Posterior vena cava (tissue), 2 donors: ENCODE measurements at places on chromosomes 16 and 17.

DNA sequence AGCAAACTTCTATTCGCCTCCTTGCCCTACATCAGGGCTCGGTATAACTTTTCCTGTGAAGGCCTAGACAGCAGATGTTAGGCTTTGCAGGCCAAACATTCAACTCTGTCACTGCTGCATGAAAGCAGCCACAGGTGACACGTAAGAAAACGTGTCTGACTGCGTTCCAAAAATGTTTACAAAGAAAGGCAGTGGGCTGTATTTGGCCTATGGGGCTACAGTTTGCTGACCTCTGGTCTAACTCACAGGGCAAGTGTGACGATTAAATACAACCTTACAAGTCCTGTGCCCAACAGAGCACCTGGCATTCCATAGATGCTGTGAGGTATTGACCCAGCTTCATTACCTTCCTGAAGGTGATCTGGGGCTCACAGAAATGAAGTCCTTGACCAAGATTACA lies 79.4 kb downstream of the USP31 start:
- DNase-seq = no peak

DNA sequence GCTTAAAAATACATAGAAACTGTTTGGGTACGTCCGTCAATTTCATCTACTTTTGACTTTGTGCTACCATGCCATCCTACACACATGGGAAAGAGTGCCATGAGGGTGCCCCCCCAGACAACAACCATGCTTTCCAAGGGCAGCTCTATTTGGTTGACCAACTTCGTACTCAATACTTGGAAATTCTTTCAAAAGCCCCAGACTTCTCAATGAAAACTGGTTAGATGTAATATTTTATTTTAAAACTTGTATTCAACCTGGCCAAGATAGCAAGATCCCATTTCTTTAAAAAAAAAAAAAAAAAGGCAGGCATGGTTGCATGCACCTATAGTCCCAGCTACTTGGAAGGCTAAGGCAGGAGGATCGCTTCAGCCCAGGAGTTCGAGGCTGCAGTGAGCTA lies 98.4 kb downstream of the PARN start:
- DNase-seq = no peak

DNA sequence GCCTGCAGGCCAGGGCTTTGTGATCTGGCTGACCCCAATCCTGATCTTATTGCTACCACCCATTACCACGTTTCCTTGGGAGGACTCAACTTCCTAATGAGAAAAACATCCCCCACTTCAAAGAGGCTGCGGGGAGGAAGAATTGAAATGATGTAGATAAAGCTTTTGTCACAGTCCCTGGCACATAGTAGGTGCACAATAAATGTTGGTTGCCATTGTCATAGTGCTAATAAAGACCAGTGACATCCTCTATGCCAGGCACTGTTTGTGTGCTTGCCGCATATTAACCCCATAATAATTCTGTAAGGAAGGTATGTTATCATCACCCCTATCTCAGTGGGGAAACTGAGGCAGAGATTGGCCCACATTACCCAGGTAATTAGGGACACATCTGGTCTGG lies 22.4 kb downstream of the WNT3 start:
- no peak for DNase-seq

DNA sequence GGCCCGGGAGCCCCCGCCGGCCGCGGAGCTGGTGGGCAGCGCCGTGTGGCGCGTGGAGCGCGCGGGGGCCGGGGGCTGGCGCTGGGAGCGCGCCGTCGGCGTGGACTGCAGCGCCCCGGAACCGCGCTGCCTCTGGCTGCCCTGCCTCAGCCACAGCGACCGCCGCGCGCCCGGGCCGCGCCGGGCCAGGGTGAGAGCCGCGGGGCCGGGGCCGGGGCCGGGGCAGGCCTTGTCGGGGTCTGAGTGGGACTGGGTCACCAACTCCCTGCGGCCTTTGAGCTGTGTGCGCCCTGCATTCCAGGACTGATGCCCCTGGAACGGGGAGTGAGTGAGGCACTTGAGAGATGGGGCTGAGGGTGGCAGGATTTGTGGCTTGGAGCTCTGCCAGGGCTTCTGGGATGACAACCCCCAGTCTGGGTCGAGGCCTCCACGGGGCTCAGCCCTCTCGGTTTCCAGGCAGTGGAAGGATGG lies 25.7 kb downstream of the ARHGAP23 start:
- DNase-seq = no peak

DNA sequence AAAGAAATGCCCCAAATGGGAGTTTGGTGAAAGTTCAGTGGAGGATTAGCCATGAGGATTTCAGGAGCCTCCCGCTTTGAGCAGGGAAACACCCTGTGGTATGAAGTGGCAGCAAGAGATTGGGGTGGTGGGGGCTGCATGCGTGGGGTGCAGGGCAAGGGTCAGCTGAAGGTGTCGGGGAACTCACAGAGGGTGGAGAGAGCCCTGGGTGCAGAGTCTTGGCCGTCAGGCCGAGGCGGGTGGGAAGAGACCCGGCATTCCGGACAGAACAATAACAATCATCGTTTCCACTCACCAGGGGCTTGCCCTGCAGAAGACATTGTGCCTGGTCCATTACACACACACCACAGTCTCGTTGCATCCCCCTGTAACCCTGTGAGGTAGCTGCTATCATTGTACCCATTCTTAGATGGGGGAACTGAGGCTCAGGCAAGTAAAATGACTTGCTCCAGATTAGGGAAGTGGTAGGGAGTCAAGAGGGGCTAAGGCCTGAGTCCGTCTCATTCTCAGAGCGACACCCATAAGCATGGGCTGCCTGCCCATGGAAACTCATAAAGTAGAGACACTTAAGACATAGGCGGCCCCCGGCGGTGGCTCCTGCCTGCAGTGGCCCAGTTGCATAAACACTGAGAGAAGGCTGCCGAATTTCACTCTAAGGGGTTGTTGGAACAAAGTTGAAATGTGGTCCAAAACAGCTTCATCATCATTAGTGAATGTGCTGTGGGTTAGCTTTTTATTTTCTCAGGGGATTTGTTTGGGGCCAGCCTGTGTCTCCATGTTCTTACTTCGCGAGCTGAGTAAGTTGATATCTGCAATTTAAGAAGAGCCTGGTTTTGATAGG lies 93.3 kb downstream of the CMIP start:
- peak; percentile 80 for DNase-seq
